ENCODE measurements at places on chromosomes 3 and 15.

GRCh38 chr3:108669208-108669607, 79.7 kb downstream of the DZIP3 start:
- no peak for DNase-seq

GRCh38 chr3:152823173-152823572, 11.8 kb upstream of the P2RY1 start:
- no peak for DNase-seq

- DNase-seq: peak; percentile 75
Measured at GRCh38 chr15:91100814-91101607, 954 bp downstream of the SV2B start.

DNA sequence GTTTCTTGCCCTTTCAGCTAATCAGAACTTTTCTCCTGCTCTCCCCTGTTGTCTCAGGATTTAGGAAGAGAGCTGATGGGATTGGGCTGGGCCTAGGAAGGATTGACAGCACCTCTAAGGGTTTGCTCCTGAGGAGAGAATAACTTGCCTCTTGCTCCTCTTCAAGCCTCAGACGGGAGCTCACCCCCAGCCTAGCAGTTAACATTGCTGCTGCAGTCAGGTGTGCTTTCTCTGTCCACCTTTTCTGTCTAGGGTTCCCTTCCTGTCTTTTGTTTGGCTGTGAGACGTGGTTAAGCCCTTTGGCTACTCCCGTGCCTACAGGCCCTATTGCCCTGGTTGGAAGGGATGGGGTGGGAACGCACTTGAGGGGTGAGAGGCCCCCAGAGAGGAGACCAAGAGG, 20.1 kb downstream of the TMEM108 start:
- DNase-seq: no peak

- DNase-seq: no peak
Measured at GRCh38 chr3:23740517-23740965, 65.2 kb upstream of the UBE2E1 start.

DNA sequence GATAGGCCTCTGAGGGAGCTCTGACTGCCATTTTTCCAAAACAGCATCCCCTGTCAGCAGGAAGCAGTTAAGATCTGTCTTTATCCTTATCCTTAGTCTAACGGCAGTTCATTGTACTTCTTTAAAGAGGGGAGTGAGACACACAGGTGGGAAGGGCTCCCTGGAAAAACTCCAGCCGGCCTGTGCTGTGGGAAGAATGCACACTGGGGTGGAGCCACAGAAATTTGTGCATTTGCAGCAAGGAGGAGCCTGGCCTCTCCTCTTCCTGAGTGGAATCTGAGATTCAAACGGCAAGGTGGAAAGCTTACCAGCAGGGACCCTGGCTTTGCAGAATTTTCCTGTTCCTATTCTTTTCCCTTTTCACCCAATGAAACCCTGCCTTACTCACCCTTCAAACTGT, 1209.4 kb downstream of the ROBO2 start:
- no peak for DNase-seq

GRCh38 chr15:88630798-88631463, 7.9 kb upstream of the ISG20 start:
- DNase-seq: no peak

- DNase-seq: no peak
Measured at GRCh38 chr3:112413074-112413473, 80.1 kb downstream of the CD200 start.

All from NCI-H526 treated with DMSO at 0.1 percent for 48 hours (cell line).